ENCODE measurements at places on chromosomes 2 and 18.

DNA sequence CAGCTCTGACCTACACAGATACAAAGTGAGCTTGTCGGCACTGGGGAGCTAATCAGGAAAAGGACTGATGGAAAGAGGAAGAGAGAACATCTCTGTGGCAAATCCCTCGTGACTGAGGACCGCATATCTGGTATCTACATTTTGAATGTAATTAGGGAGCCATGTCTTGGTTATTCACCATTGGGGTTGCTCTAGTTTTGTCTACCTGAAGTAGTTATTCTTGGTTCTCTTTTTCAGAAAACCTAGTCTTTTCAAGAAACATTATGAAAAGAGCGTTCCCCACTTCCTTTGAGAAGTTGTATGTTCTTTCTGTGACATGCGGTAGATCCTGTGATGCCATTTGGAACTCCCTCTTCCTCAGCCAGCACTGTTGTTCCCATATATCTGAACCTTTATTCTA, 104.4 kb downstream of the DOCK10 start:
- DNase-seq, result no peak

DNA sequence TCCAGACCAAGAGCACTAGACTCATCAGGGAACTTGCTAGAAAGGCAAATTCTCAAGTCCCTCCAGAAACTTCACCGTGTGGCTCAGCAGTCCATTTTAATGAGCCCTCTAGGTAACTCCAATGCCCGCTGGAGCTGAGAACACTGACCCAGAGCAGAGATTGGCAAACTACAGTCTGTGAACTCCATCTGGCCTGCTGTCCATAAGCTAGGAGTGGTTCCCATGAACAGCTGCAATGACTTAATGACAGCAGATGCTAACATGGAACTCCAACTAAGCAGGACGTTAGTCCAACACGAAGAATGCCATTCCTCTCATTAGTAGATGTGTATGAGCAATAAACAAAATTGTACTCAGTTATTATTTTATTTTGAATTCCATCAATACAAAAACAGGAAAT, 371.9 kb downstream of the STK39 start:
- DNase-seq, result no peak

GRCh38 chr2:234308813-234309195, 188.1 kb downstream of the ARL4C start:
- no peak for DNase-seq

DNA sequence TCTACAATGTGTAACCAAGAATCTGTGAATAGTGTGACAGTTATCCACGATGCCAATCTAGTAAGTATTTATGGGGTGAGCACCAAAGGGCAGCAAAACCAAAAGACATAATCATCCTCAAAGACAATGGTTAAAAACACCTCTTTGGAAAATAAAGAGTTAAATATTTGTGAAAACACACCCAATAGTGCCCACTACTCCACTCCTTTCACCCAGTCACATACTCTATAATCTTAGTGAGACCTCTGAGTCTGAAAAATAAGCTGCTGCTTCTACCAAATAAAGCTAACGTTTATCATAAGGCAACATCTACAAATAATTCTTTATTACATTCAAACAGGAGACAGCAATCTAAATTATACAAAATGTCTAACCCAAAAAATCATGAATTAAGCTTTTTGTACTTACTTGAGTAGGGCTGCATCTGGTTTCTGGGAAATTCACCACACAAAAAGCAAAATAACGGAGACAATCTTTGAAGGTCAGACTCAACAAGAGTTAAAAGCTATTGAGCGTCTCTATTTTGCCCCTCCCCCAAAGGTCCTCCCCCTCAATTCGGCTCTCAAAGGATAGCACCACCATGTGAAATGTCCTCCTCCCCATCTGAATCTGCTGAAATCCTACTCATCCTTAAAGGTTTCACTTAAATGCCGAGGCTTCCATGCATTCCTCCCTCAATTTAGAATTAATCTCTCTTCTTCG, 2.0 kb downstream of the RAPH1 start:
- DNase-seq, result peak; percentile 61

GRCh38 chr2:1601067-1601412, 143.3 kb downstream of the PXDN start:
- no peak for DNase-seq

DNA sequence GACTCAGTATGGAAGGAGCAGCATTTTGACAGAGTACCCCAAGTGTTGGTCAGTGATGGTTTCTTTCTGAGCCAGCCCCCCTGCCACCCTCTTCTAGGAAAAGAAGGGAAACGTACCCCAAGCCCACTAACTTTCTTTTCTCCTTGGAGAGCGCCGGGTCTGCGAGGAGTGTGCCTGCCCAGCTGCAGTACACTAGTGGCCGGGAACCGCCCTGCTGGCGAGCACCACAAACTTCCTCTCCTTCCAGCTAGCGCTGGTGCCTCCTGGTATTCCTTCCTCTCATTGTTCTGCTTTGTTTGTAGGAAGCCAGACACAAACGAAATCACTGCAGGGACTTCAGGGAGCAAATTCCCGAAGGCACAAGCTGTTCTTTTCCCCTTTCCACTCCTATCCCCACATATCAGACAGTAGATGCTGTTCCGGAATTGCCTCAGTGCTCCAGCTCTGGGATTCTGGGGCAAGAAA, 1.8 kb downstream of the CCDC85A start:
- DNase-seq, result peak; percentile 72

DNA sequence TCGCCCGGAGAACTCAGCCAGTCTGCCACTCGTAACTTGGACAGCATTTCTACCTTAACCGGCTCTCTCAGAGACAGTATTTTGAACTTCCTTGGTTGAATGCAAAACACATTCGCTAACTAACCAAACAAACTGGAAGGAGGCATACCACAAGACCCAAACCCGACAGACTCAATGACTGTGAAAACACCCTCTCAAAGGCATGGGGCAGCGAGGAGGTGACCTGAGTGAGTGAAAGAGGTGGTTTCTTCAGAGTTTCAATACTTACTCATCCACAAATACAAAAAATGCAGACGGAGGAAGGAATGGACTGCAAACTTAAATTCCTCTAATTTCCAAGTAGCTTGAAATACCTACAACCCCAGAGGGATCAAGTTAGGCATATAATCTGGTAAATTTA, 132.9 kb downstream of the GAREM1 start:
- DNase-seq, result no peak

DNA sequence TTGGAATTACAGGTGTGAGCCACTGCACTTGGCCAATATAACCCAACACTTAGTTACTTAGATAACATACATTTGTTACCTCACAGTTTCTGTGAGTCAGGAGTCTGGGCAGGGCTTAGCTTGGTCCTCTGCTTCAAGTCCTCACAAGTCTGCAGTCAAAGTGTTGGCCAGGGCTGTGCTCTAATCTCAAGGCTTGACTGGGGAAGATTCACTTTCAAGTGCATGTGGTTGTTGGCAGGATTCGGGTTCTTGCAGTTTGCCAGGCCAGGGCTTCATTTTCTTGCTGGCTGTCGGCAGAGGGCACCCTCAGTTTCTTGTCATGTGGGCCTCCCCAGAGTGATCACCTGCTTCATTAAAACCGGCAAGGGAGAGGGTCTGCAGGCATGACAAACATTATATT, 103.7 kb downstream of the SLC4A3 start:
- no peak for DNase-seq

- DNase-seq, result peak; percentile 79
Observed at GRCh38 chr2:64644458-64645382, 9.0 kb downstream of the SERTAD2 start.

DNA sequence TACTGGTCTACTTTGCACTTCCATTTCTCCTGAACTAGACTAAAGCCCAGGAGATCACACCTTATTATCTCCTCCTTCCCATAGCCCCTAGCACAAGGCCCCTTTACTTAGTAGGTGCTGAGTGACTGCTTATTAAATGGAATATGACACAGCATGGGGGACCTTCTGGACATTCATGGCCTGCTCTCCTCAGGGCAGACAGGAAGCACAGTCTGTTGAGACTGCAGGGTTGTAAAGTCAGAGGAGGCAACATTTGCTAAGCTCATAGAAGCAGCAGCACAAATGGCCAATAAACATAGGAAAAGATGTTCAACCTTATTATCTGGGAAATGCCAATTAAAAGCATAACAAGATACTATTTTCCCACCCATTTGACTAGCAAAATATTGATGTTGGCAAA, 75.3 kb downstream of the DNMT3A start:
- no peak for DNase-seq

- DNase-seq, result no peak
Observed at GRCh38 chr2:58911877-58912276, 670.8 kb upstream of the FANCL start.

GRCh38 chr18:25137197-25137472, 214.8 kb downstream of the ZNF521 start:
- no peak for DNase-seq

GRCh38 chr2:216644842-216645635, 11.8 kb downstream of the IGFBP2 start:
- DNase-seq, result no peak

GRCh38 chr2:166419616-166419934, 43.8 kb upstream of the SCN9A start:
- DNase-seq, result peak; percentile 13

GRCh38 chr2:207791579-207792243, 22.0 kb upstream of the FZD5 start:
- no peak for DNase-seq

GRCh38 chr18:33350256-33350655, 90.3 kb downstream of the CCDC178 start:
- DNase-seq, result no peak

GRCh38 chr2:22855761-22856184, 529.2 kb upstream of the KLHL29 start:
- no peak for DNase-seq

- peak; percentile 51 for DNase-seq
Observed at GRCh38 chr18:28115149-28115550, 61.8 kb downstream of the CDH2 start.

- no peak for DNase-seq
Observed at GRCh38 chr2:46041434-46041833, 255.8 kb upstream of the EPAS1 start.

- no peak for DNase-seq
Observed at GRCh38 chr2:217954469-217954868, 48.3 kb downstream of the TNS1 start.

GRCh38 chr18:63879709-63880108, 7.8 kb upstream of the SERPINB2 start:
- no peak for DNase-seq

GRCh38 chr2:190843890-190844699, 36.5 kb upstream of the GLS start:
- DNase-seq, result no peak

- no peak for DNase-seq
Observed at GRCh38 chr2:169035887-169036286, 4.8 kb upstream of the ABCB11 start.

DNA sequence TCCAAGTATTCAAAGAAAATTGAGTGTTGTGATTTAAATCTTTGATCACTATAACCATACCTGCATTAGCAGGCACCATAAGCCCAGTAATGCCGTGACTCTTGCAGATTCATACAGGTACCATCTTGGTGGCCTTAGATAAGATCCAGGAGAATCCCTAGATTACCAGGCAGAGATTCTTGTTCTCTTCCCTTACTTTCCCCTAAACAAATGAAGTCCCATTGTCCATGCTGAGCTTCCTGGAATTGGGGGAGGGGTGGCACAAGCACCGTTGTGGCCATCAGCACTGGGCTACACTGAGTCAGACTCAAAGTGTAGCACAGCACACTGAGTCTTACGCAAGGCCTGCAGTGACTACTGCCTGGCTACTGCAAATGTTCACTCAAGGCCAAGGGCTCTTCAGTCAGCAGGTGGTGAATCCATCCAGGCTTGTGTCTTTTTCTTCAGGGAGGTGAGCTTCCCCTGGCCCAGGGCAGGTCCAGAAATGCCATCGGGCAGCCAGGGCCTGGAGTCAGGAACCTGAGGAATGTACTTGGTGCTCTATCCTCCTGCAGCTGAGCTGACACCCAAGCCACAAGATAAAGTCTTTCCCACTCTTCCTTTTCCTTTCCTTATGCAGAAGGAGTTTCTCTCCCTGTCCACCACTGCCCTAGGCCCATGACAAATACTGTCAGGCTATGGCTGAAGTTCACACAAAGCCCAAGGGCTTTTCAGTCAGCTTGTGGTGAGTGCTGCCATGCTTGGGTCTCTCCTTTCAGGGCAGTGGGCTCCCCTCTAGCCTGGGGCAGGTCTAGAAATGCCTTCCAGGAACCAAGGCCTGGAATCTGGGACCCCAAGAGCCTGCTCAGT, 52.6 kb downstream of the CD28 start:
- peak; percentile 55 for DNase-seq

GRCh38 chr2:144268036-144268678, 251.8 kb downstream of the ZEB2 start:
- no peak for DNase-seq

- no peak for DNase-seq
Observed at GRCh38 chr2:228738671-228739380, 532.3 kb downstream of the PID1 start.

GRCh38 chr2:208466151-208466919, 59.7 kb downstream of the PTH2R start:
- peak; percentile 17 for DNase-seq

DNA sequence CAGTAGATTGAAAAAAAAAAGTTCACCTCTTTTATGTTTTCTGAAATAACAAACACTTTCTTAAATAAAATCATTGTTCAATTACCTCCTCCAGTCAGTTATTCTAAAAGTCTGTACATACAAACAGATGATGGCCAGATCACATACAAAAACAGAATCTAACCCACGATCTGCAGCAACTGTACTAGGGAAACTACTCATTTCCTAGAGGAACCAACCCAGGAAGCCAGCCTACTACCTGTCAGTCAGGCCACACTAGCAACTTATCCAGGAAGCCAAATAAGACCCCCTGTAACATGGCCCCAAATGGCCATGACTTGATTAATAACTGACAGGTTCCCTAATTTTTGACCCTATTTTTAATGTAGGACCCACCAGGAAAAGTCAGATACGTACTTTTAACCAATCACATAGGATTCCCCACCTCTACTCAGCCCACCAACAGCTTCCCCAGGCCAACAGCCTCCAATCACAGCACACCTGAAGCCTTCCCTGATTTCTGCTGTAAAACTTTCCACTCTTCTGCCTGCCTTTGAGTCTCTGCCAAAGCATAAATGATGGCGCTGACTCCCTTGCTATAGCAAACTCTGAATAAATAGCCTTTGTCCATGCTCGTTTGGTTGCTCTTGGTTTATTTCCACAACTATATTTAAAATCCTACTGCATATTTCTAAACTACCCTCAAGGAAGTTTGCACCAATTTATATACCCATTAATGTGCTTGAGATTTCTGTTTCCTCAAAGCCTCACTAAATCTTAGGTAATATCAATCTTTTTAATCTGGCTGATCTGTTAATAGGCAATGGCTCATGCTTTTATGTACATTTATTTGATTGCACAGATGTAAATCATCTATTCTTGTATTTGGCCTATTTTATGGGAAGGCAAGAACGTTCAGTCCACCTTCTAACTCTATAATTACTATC, 486.4 kb downstream of the FBXO15 start:
- no peak for DNase-seq

DNA sequence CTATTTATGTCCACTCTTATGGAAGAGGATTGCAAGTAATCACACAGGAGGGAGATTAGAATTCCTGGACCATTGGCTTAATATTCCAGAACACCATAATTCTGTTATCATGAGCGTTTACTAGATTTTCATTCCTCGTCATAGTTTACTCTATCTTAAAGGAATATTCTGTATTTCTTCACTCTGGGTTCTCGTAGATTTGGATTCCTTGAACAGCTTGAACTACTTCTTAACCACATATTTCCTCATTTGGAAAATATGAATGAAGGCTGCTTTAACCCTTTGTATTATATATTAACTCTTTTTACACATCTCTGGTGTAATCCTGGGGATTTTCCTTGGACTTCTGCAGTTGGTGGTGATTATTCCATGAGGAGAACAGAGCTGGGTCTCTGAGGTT, 46.3 kb upstream of the CCBE1 start:
- no peak for DNase-seq

GRCh38 chr2:139909136-139909535, 1128.9 kb upstream of the NXPH2 start:
- DNase-seq, result no peak

All from AG20443 (cell line).